ENCODE measurements at places on chromosomes 12 and 14.

DNA sequence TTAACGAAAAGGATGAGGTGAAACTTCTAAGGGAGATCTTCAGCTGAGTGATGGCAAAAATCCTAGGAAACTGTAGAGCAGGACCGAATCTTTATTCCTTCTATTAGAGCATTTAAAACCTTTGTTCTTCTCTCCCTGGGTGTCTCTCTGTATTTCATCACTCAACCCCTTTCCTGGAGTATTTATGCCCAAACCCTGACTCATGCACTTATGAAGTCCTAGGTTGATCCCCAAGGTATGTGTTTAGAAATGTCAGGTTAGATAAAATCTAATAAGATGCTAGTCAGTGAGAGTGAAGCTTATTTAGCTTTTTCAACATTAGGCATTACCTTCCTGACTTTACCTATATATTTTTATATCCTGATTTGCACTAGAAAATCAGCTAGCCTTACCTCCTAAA is 239.8 kb upstream of the NPAS3 start:
- no peak for DNase-seq

DNA sequence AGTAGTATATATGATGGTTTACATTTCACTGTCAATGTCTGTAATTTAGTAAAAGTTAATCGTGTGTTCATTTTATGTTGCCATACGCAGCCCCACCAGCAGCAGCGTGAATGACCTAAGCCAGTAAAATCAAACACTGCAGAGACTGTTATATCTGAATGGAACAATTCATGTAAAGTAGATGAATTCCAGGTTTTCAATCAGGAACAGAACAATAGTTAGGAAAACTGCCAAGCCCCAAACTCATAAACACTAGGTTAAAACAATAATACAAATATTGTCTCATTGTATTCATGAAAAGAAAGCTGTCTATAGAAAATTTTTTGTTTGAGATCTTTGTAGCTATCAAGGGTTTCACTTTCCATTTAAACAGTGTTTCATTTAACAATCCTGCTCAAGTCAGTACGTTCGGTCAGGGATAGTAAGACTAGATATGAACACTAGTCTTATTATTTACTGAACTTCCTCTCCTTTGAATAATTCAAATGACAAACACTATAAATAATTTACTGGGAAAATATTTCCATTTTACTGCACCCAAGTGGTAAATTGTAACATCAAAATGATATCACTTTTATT is 256.8 kb upstream of the FLRT2 start:
- DNase-seq: no peak

- no peak for DNase-seq
These were observed 704 bp downstream of the SDR39U1 start for GRCh38 chr14:24441904-24442239.

DNA sequence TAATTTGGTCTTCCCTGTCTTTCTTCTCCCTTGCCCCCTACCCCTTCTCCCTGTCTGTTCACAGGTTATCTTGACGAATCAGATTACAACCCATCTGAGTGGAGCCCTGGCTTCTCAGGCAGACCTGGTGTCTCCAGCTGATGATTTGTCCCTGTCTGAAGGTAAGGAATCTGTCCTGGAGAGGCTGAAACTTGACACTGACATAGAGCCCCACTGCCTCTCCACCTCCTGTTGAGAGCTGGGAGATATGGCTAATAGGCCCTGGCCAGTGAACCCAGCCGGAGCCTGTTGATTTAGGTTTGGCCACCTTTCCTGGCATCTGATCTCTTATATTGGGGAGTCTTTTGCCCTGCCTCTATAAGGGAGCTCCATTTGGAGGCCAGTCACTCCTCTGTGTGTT is 472.2 kb downstream of the RAD51B start:
- no peak for DNase-seq

- no peak for DNase-seq
These were observed 105.0 kb upstream of the CPNE8 start for GRCh38 chr12:39010406-39010805.

DNA sequence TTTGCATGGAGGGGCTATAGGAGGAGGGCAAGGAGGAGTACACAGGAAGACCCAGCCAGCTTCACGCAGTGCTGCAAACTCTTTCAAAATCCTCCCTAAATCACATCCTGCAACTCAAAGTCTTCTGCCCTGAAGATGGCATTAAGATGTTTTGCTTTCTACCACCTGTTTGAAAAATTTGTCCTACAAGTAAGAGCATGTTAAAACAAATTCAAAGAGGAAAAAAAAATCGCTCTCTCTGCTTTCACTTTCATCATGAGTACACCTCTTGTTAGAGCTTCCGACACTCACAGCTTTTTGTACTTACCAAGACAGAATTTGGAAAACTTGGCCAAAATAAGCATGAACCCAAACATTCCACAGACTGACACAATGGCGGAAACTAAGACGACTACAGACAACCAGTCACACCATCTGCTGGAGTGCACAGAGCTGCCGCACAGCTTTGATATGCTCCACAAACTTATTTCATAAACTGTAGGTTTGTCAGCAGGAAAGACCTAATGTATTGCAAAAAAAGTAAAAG is 21.3 kb downstream of the GCH1 start:
- peak; percentile 36 for DNase-seq

DNA sequence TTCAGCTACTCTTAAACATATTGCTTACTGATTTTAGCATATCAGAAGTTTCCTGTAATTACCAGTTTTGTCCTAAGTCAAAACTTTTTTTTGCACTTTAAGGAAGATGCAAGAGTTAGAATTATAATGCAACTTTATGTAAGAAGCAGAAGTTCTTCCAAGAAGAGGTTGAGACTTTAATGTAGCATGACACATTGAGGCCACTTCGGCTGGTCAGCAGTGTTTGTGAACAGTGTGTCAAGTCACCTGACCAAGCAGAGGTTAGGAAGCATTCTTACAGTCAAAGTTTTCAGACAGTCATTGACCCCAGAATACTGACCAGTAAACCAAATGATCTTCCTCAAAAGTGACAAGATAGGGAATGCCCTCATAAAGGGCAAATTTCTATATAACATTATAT is 15.2 kb downstream of the FGFR1OP2 start:
- DNase-seq: no peak

GRCh38 chr14:95396221-95396620 is 76.5 kb upstream of the CLMN start:
- DNase-seq: no peak

DNA sequence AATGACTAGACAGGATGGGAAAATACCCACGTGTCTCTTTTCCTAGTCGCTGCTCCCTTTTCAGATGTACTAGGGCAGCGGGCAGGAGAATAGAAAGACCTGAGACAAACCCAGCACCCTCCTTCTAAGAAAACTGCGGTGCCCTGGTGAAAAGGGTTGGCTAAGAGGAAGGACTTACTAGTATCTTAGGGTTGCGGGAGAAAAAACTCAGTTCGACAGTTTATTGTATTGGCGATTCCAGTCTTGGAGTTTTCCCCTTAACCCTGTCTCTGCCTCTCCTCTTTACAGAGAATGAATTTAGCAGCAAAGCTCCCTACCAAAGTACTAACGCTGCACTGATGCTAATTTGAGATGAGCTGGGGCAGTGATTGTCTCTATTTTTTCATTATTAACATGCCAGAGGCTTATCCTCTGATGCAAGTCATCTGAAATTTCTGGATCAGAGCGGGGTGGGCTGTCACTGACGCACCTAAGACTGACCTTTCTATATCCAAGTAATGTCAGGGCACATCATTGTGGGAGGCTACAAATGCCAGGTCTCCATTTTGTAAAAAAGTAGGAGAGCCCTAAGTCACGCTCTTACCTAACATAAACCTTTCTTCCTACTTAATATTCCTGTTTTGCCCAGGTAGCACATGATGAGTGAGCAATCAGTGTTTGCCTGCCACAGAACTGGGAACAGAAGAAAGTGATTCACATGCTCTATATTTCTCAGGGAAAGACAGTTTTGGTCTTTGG is 916 bp upstream of the PAWR start:
- DNase-seq: no peak

DNA sequence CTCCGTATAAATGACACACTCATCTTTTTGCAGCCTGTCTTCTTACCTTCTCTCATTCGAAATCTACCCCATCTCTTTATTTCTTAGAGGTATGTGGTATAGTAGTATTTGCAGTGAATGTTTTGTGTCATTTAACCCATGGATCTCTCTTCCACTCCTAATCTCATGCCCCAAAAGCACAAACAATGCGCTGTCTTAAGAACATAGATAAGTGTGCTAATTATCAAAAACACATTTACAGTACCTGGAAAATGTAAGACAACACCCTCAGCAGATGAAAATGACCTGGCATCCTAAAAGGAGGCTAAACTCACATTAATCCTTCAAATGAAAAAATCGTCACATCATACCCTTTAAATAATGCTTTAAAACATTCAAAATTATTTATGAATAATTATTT is 10.7 kb downstream of the USP15 start:
- DNase-seq: no peak

DNA sequence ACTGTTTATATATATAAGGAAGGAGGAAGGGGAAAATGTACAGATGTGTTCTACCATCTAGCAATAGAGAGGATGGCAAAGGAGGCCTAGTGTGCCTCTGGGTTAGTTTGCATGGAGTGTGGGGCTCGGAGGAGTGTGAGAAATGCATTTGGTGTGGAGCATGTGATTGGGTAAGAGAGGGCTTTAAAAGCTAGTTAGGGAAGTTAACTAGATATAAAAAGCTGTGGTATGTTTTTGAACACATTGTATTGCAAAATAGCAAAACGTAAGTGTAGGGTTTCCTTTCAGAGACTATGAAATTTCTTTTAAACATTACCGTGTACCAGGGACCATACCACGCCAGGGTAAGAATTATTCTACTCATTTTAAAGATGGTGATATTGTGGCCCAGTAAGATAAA is 53.3 kb upstream of the STXBP6 start:
- no peak for DNase-seq

DNA sequence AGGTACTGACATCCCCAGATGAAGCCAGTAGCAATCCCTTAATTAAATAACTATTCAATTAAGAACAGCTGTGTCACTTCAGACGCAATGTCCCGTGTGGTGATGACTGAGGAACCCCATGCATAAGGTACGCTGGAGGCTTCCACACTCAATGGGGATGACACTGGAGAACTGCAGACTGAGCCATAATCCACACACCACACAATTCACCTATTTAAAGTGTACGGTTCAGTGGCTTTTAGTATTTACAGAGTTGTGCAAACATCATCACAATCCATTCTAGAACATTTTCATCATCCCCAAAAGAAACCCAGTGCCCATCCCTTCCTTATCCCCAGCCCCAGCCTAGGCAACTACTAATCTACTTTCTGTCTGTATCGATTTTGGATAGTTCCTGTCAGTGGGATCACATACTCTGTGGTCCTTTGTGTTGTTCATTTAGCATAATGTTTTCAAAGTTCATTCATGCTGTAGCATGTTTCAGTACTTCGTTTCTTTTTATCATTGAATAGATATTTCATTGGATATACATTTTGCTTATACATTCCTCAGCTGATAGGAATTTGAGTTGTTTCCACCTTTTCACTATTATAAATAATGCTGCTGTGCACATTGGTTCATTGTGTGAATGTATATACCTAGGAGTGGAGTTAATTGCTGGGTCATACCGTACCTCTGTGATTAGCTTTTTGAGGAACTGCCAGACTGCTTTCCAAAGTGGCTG is 61.1 kb downstream of the NINJ2 start:
- no peak for DNase-seq

DNA sequence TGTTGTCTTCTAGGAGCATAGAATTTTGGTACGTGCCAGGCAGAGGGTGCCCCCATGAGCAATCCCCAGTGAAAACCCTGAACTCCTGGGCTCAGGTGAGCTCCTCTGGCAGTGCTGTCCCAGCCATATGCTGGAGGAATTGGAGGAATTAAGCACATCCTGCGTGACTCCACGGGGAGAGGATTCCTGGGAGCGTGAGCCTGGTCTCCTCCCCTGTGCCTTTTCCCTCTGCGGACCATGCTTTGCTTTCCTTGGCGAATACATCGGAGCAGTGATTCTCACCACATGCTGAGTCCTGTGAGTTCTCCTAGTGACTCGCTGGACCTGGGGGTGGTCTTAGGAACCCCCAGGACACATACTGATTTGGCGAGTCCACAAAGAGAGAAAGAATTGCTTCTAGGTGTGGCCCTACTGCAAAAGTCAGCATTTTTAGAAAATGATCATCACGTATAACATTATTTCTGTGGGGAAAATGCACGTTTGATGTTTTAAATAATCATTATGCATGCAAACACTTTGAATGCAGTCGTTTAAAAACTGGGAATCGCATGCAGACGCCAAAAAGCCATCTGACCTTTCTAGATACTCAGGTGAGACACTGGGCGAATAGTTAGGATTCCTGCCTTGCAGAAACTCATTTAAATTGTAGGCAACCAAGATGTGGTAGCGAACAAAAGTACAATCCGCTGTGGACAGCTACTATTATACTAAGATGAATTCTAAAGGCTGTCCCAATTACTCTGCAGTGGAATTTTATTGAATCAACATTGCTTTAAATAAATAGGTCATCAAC is 370.9 kb downstream of the TMEM132D start:
- no peak for DNase-seq

DNA sequence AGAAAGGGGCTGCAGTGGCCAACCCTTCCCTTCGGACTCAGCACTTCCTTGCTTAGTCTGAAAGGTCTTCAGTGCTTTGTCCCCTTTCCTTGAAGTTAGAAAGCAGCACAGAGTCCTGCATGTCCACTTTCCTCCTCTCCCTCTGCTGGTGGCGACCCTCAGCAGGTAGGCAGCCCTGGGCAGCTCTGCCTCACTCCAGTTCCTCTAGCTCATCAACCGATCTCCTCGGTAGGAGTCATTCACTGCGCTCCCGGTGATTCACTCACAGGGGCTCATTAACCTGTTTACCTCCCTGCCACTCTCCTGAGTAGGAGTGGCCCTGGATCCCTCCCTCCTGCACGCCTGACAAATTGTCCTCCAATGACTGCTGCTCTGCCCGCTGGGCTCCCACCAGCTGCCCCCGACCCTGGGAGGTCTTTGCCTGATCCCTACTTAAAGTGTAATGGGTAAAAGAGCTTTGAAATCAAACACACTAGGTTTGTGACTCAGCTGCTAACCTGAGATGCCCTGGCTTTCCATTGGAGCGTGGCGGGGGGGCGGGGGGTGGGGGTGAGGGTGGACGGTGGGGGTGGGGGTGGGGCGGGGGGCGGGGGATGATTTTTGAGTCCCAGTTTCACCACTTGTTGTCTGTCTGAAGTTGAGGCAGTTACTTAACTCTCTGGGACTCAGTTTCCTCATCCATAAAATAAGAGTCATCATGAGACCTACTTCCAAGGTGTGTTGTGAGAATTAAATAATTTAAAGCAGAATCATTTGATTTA is 4.2 kb downstream of the SCNN1A start:
- no peak for DNase-seq
